ENCODE measurements at places on chromosomes 7 and 10. TPM values are rescaled to one million over a fixed set of nuclear protein-coding genes. Genes with fewer than 3 reads are reported as not detected.

The FAM25C gene
- not detected for polyA plus RNA-seq

The WASHC2A gene
- polyA plus RNA-seq: 45.0 TPM

The INHBA gene
- polyA plus RNA-seq: not detected

The KIAA1217 gene
- polyA plus RNA-seq: 0.03 TPM

The CABCOCO1 gene
- not detected for polyA plus RNA-seq

The TFAM gene
- 52.7 TPM for polyA plus RNA-seq

The CYP17A1 gene
- polyA plus RNA-seq: not detected

The AKR1C4 gene
- not detected for polyA plus RNA-seq

The SUGCT gene
- 0.95 TPM for polyA plus RNA-seq

The CLCN1 gene
- polyA plus RNA-seq: not detected

The TEX36 gene
- polyA plus RNA-seq: not detected

The OR6B1 gene
- not detected for polyA plus RNA-seq

The OGDHL gene
- polyA plus RNA-seq: not detected

The OGDH gene
- 20.3 TPM for polyA plus RNA-seq

The SLC26A5 gene
- not detected for polyA plus RNA-seq

The IGFBP1 gene
- not detected for polyA plus RNA-seq

The CUL1 gene
- polyA plus RNA-seq: 74.0 TPM

The CAMK2B gene
- polyA plus RNA-seq: not detected

The SFRP4 gene
- polyA plus RNA-seq: not detected

The C10orf53 gene
- not detected for polyA plus RNA-seq

The NME8 gene
- polyA plus RNA-seq: not detected

The TUBB8 gene
- not detected for polyA plus RNA-seq

The FGFBP3 gene
- 2.5 TPM for polyA plus RNA-seq

The GRM8 gene
- polyA plus RNA-seq: not detected

The FAM221A gene
- polyA plus RNA-seq: 4.6 TPM

The TEX47 gene
- polyA plus RNA-seq: not detected

The GPR15LG gene
- not detected for polyA plus RNA-seq

The PKD1L1 gene
- polyA plus RNA-seq: 0.08 TPM

The RPEL1 gene
- polyA plus RNA-seq: not detected

The MALSU1 gene
- polyA plus RNA-seq: 73.5 TPM

The FGL2 gene
- 0.22 TPM for polyA plus RNA-seq

The GPR141 gene
- polyA plus RNA-seq: not detected

The C10orf67 gene
- not detected for polyA plus RNA-seq

The GNAT3 gene
- not detected for polyA plus RNA-seq

The DENND2A gene
- polyA plus RNA-seq: not detected

The CFTR gene
- not detected for polyA plus RNA-seq

The SORBS1 gene
- 0.75 TPM for polyA plus RNA-seq

The FANK1 gene
- not detected for polyA plus RNA-seq

The ANKRD1 gene
- not detected for polyA plus RNA-seq

The COBL gene
- polyA plus RNA-seq: not detected

The GIMAP5 gene
- 819 TPM for polyA plus RNA-seq

The NYAP1 gene
- polyA plus RNA-seq: not detected

The LRRD1 gene
- not detected for polyA plus RNA-seq

The EGR2 gene
- not detected for polyA plus RNA-seq

The LAMTOR4 gene
- polyA plus RNA-seq: 550 TPM

The MGAM2 gene
- polyA plus RNA-seq: not detected

The ADRA2A gene
- polyA plus RNA-seq: not detected

The RP9 gene
- polyA plus RNA-seq: 20.4 TPM

The ECHDC3 gene
- polyA plus RNA-seq: 0.36 TPM

The MALRD1 gene
- not detected for polyA plus RNA-seq

The PRKRIP1 gene
- 15.7 TPM for polyA plus RNA-seq

The ZNF107 gene
- polyA plus RNA-seq: 15.6 TPM

The GHRHR gene
- polyA plus RNA-seq: not detected

The ZNF25 gene
- 4.3 TPM for polyA plus RNA-seq

The ASIC3 gene
- polyA plus RNA-seq: not detected

The ATG9B gene
- 49.4 TPM for polyA plus RNA-seq

The OR13A1 gene
- polyA plus RNA-seq: 0.32 TPM

The PNLIPRP3 gene
- not detected for polyA plus RNA-seq

The TRPV6 gene
- not detected for polyA plus RNA-seq

All from naive thymus-derived CD4-positive, alpha-beta T cell (primary cell).